Cardiac septum (tissue), 1 donor: ENCODE measurements at places on chromosomes 12 and 14.
A peak's percentile ranks its signal among the peaks of the same experiment; 100 is the strongest.

- peak; percentile 76 for DNase-seq
These were observed 7.3 kb downstream of the ITGA7 start for GRCh38 chr12:55700255-55701018.

DNA sequence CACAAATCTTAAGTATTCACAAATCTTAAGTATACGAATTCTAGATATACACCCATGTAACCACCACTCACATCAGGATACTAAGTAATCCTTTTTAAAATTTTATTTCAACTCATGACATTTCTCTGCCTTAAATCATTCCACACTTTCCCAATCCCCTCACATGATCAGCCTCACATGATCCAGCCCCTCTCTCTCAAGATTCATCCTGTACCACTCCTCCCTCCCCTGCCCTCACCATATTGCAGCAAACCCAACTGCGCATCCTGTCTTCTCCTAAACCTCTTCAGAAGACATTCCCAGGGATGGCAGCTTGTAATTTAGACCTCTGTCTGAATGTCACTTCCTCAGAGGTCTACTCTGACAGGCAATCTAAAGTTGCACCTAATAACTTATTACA, 1.7 kb upstream of the EIF4B start:
- no peak for DNase-seq

DNA sequence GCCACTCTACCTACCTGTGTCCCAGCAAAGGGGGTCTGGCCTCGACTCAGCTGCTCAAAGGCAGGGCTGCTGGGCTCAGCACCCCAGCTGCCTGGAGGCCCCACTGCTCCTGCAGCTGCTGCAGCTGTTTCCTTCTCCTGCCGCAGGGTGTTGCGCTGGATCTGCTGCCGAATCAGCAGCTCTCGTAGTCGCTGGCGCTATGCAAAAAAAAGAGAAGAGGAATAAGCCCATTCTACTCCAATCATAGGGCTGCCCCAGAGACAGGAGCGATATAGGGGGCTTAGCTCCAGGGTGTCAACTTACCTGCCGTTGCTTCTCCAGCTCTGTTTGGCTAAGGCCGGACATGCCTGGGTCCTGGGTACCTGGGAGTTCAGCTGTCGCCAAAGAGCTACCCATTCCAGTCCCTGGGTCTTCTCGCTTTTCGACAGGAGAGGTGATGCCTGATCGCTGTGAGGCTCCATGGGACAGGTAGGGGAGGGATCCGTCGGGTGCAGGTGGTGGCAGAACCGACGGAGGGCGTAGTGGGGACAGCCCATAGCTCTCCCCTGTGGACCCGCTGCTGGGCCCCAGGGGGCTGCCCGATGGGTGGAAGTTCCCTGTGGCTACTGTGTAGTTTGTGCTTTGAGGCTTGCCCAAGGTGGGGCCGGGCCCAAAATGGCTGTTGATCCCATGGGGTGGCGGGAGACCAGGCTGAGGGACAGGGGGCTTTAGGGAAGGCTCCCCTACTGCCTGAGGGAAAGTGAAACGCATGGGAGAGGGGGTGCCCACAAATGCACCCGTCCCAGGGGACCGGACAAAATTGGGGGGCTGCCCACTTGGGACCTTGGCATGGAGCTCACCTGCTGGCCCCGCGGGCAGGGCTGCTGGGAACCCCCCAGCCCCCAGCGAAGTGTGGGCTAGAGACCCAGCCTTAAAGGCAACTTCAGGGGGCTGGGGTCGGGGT, 20.9 kb downstream of the KMT2D start:
- DNase-seq, result no peak

GRCh38 chr14:100739306-100739705, 12.6 kb downstream of the DLK1 start:
- DNase-seq, result no peak

DNA sequence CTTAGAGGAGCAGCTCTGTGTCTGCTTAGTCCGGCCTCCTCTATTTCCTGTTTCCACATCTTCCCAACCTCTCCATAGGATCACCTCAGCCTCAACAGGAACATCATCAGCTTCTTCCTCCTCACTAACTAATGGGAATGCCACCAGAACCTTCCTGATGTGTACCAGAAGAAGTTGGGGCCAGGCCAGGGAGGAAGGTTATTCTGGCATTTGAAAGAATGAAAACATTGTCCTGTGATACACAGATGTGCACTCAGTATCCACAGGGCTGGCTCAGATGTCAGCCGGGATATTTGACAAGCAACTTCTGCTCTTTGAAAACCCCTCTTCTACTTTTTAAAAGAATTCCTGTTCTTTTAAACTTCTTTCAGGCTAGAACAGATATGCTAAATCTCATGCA, 63.6 kb downstream of the TMEM30B start:
- DNase-seq, result no peak

DNA sequence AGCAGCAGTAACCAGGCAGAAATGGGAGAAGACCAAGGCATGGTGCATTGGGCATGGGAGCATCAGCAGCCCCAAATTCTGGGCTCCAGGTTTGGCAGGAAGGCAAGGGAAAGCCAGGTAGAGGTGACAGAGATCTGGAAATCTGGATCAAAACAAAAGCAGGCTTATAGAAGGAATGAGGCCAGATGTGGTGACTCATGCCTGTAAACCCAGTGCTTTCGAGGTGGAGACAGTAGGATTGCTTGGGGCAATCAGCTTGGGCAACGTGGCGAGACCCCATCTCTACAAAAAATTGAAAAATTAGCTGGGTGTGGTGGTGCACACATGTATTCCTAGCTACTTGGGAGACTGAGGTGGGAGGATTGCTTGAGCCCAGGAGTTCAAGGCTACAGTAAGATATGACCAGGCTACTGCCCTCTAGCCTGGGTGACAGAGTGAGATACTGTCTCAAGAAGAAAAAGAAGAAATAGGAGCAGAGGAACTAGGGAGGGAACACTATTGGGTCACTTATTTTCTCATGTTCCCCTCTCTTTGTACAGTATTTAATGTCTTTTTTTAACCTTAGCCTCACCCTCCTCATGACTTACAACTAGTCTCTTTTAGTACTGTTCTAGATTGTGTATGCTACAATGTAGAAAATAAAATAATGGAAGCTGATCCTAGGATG, 25.1 kb downstream of the SLC4A8 start:
- DNase-seq, result no peak

DNA sequence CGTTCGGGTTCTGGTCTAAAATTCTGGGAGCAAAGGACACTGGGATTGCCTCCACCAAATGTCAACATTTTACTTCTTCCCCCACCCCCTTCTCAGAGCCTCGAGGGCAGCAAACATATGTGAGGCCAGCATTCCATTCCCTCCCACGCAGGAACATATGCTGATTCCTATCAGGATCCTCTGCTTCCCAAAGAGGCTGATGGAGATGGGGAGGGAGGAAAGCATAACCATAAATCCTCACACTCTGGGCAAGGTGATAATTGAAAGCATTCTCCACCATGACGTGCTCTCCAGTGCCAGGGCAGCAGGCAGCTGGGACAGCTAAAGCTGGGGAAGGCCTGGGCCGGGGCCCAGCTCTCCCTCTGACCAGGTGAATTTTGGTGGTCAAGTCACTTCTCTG, 395.0 kb downstream of the ZFP36L1 start:
- no peak for DNase-seq

DNA sequence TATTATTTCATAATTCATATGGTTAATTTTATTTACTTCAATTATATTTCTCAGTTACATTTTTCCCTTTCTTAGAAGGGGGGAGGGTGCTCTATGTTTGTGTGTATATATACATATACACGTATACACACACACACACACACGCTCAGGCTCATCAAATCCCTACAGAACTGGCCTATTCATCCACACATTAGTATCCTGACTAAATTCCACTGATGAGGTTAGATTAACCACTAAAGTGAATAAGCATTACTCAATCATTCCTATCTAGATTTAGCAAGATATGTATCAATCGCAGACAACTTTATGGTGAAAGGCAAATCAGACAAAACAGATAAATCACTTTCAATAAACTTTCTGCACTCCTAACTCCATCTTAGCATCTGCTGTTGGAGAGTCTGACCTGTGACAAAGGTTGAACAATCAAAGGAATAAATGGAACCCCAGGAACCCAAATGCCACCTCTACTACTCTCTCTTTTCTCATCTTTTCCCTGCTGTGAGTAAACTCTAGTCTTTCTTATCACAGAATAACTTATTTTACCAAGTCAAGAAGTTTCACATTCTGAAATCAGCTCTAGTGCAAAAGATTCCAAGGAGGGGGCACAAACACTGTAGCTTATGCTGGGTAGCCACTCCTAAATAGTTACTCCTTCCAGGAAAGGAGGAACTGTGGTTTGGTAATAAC, 67.6 kb downstream of the RALGAPA1 start:
- DNase-seq, result no peak

- DNase-seq, result no peak
These were observed 18.6 kb upstream of the KLRB1 start for GRCh38 chr12:9626291-9626690.

DNA sequence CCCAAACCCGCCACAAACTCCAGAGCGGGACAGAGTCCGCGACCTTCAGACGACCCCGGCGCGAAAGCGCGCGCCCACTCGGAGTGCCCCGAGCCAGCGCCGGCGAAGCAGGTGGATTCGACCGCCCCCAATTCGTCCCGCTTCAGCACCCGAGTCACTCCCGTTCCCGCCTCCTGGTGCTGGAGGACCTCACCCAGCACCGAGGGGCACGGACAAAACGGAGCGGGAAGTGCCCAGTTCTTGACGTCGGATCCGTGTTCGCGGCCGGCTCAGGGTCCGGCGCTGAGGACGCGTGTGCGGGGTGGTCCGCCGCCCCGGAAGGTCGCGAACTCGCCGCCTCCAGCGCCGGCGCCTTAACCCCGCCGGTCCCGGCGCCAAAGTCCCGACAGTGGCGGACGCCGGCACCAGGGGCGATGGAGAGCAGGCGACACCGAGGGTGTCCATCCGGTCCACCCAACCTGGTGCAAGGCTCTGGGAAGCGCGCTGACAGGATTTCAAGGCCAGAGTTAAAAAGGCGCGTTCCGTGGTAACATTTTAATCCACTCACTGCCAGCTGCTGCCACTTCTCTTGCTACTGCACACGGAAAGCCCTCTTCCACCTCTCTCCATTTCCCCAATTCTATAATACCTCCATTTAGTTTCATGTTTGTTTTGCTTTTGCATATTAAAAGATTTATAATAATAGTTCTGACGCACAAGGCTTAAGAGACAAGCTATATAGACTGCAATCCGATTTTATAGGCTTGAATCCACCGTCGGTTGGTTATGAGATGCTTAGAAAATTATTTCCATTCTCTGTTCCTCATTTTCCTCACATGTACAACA, 240.0 kb upstream of the CPNE8 start:
- no peak for DNase-seq

GRCh38 chr14:64944041-64944440, 1.5 kb upstream of the GPX2 start:
- DNase-seq, result peak; percentile 7

DNA sequence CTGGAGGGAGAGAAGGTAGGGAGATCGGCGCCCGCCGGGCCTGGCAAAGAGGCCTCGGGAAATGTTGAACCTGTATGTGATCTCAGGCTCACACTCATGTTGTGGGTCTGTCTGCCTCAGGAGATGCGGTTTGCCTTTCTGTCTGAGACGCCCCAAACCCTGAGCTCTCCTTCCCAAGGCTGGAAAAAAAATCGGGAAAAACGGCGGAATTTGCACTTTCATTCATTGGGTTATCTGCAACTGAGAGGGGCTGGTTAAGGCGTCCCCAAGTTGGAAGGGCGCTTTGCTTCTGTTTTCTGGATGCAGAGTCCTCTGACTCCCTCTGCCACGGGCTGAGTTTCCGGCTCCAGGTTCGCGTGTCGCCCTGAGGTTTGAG, 5.0 kb upstream of the HOXC9 start:
- no peak for DNase-seq

- DNase-seq, result no peak
These were observed 9.9 kb downstream of the OAS2 start for GRCh38 chr12:112988224-112988623.

GRCh38 chr14:74977901-74978385, 22.5 kb upstream of the PGF start:
- DNase-seq, result no peak

GRCh38 chr12:97425380-97425779, 37.2 kb upstream of the RMST start:
- DNase-seq, result no peak

DNA sequence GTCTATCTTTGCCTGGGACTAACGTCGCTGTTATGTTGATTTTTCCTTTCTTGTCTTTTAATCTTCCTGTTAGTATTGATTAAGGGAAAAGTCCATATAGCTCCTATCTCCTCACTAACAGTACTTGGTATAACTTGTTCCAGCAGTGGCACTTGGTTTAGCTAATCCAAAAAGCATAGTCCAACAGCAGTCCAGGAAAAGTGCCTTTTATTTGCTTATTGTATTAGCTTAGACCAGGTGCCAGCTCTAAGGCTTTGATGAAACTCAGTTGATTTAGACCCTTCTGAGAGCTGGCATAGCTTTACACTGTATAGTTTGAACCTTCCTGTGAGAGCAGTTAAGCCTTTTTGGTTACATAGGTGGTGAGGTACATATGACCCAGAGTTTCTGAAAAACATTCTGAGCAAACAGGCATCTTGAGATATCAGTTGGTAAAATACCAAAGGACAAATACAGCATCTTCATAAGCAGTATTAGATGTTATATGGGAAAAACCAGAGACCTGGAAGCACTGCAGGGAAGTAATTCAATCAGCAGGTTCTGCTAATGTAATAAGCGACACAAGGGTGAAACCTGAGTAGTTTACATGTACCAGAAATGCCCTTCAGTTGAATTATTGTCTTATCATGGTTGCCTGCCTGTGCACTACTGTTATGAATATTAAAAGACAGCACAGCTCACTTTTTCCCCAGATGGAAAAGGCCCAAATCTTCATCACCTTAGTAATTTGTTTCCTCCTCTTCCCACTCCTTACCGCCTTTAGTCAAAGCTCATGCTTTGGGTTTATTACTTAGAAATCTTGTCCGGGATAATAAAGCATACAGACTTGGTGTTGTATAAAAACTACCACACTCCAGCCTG, 13.0 kb downstream of the PELI2 start:
- DNase-seq, result no peak

DNA sequence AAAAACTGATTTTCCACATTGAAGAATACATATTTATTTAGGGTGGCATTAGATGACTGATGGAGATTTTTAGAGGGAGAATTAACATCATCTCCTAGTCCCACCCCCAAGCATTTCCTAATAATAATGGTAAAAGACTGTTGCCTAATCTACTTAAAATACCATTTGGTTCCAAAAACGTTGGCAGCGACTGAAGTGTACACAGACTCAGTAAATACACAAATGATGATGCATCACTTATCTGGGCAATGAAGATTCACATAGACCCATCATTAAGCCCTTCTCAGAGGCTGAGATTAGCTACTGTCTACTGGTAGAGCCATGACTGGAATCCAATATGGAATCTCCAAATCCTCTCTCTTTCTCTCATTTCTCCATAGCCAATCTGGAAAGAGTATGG, 18.2 kb downstream of the RTN1 start:
- DNase-seq, result no peak

- no peak for DNase-seq
These were observed 40.8 kb downstream of the CCNK start for GRCh38 chr14:99522025-99522401.

GRCh38 chr12:22437031-22437806, 102.7 kb upstream of the ST8SIA1 start:
- DNase-seq, result no peak

GRCh38 chr14:56198438-56198837, 80.2 kb downstream of the PELI2 start:
- no peak for DNase-seq
